ENCODE measurements at places on chromosomes 5 and 9.

DNA sequence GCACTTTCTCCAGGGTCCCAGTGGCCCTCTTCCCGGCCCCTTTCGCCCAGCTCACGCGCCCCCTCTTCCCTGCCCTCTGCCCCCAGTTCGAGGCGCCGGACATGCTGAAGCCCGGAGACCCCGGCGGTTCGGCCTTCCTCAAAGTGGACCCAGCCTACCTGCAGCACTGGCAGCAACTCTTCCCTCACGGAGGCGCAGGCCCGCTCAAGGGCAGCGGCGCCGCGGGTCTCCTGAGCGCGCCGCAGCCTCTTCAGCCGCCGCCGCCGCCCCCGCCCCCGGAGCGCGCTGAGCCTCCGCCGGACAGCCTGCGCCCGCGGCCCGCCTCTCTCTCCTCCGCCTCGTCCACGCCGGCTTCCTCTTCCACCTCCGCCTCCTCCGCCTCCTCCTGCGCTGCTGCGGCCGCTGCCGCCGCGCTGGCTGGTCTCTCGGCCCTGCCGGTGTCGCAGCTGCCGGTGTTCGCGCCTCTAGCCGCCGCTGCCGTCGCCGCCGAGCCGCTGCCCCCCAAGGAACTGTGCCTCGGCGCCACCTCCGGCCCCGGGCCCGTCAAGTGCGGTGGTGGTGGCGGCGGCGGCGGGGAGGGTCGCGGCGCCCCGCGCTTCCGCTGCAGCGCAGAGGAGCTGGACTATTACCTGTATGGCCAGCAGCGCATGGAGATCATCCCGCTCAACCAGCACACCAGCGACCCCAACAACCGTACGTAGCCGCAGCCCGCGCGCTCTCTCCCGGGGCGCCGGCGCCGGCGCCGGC is 1.0 kb downstream of the PRDM6 start:
- DNase-seq: peak; percentile 66

GRCh38 chr9:94758880-94759279 is 32.4 kb downstream of the AOPEP start:
- DNase-seq: no peak

DNA sequence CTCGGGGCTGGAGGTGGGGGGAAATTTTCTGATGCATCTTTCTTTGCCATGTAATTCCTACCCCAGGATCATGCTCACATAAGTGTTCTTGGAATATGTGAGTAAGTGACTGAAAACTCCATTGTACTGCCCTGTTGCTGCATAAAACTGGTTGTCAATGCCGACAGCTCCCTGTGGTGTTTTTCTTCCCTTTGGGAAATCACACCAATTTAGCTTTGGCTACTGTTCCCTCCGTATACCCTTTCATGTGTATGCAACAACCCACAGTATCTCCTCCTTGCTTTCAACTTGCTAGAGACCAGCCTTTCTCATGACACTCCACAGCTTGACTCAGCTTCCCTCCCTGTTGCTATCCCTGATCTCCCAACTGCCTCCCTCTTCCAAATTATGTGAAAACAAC is 240.6 kb downstream of the TRIM32 start:
- no peak for DNase-seq

- DNase-seq: no peak
Observed at GRCh38 chr9:73269430-73270101, 117.9 kb downstream of the ANXA1 start.

DNA sequence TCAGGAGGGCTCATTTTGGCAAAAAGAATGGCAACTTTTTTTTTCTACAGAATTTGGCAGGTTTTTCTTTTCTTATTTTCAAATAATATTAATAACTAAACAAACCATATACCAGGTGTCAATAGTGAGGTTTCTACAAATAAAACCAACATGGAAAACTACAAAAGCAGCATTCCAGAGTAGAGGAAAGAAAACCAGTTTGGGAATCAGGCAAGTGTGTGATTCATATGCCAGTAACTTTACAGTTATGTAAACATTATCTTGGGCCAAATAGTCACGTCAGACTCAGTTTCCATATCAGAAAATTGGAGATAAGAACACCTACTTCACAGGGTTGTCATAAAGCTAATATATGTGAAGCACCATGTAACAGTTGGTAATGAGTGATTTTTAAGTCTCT is 51.7 kb downstream of the FBXW11 start:
- DNase-seq: no peak

- DNase-seq: no peak
Observed at GRCh38 chr9:127066060-127066850, 56.2 kb downstream of the ANGPTL2 start.

DNA sequence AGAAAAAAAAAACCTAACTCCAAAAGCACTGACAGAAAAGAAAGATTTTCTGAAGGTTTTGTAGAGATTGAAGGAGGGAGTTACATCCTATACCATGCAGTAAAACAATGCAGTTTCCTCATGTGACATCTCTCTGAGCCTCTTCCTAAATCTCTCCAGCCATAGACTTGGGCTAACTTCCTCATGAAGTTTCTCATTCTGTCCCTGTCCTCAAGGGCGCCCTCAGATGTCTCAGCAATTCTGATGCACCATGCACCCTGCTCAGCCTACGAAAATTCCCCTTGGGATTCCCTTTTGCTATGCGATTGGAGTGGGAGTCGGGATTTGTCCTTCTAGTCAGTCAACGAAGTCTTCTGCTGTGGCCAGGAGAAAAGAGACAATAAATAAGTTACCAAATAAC is 68.9 kb downstream of the FAT2 start:
- DNase-seq: no peak

DNA sequence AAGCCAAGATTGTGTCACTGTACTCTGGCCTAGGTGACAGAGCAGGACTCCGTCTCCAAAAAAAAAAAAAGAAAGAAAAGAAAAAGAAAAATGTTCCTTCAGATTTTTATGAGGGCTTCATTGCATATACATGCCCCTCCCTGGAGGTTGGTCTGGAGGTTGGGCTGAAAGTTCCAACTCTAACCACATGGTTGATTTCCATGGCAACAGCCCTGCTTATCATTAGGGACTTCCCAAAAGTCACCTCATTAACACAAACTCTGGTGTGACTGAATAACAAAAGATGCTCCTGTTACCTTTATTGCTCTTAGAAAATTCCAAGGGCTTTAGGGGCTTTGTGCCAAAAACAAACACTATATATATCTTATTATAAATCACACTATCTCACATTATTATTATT is 113.8 kb downstream of the TMC1 start:
- DNase-seq: no peak

GRCh38 chr5:66959653-66960052 is 236.9 kb downstream of the CD180 start:
- DNase-seq: no peak

DNA sequence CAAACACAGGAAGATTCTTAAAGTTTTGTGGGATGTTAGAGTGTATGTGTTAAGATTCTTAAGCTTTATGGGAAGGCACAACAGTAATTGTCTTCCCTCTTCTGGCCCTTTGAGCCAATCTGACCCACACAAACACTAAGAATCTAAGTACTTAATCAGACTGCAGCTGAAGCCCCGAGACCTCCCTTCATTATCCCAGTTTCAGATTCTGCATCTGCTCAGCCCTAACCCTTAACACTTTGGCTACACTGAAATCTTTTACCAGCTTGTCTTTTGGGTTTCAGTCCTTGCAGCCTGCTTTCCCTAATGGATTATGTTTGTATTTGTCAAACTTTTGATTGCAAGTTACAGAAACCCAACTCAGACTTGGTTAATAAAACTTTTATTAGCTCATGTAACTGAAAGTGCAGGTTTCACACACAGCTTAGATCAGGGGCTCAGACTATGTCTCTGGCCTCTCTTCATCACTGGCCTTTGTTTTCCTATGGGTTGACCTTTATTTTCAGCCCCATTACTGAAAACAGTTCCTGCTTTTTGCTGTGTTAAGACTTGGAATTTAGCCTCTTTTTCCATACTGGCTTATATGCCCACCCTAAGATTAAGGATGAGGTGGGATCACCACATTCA is 71.5 kb downstream of the COX7C start:
- DNase-seq: no peak

DNA sequence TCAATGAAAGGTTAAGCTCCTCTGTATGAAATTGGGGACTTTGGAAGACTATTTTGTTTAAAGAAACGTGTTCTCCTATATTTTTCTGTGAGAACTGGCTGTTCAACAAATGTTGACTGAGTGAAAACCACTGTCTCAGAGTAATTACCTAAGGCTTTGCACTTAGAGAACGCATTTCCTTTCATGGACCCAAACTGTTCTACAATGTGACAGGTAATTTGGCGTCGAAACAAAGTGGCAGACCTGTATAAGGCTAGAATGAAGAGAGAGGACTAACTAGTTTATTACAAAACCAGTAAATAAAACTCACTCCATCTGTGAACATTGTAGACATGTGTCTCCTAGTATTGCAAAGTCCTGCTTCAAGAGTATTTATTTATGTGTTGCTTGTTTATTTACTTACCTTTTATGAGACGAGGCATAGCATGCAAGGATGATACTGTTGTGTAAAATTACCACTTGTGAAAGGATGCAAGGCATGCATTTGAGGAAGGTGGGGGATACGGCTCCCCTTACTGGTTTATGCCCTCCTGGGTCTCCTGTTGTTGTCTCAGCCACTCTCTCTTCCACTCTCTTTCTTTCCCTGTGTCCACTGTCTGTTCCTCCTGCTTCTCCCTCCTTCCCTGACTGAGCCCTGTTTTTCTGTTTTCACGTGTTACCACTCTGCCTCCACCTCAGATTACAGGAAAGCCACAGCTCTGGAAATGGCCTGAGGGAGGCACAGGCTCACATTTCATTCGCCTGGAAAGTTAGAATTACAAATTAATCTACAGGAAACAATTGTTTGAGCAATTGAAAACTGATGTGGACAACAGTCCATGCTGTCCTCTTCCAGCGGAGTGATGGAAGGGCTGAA is 444.0 kb upstream of the ZNF608 start:
- DNase-seq: no peak

- peak; percentile 42 for DNase-seq
Observed at GRCh38 chr5:86917117-86917579, 299.4 kb downstream of the COX7C start.

GRCh38 chr5:151126199-151126645 is 31.4 kb downstream of the ANXA6 start:
- DNase-seq: peak; percentile 82

DNA sequence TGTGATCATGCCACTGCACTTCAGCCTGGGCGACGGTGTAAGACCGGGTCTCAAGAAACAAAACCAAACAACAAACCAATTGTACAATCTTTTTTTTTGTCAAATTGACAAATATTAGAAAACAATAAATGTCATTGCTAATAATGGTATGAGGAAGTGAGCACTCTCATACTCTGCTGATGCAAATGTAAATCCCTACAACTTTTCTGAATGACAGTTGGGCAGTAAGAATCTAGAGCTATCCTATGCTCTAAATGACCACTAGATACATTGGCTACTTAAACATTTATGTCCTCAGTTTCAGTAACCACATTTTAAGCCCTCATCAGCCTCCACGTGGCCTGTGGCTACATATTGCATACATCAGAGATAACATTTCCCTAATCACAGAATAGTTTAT is 256.2 kb downstream of the FER start:
- DNase-seq: no peak

- DNase-seq: no peak
Observed at GRCh38 chr5:36392186-36392585, 90.5 kb upstream of the RANBP3L start.

GRCh38 chr9:85742597-85742936 is 813 bp upstream of the AGTPBP1 start:
- DNase-seq: no peak

- no peak for DNase-seq
Observed at GRCh38 chr5:59449905-59450644, 443.5 kb downstream of the PDE4D start.

GRCh38 chr5:179195561-179196404 is 135.6 kb downstream of the ZNF354C start:
- peak; percentile 49 for DNase-seq

DNA sequence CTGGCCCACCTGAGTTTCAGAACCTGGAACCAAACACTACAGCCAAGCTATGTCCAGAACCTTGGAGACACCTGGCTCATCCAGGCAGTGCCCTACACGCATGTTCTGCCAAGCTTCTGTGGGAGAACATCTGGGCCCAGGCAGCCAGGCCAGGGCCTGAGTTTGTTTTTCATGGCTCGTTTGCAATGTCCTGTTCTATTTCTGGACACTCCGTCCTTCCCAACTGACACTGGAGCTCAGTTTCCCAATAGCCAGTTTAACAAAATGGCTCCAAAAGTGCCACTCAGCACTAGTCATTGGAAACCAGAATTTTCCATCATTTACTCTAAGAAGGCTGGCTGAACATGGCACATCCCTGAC is 38.6 kb downstream of the SH3RF2 start:
- no peak for DNase-seq

DNA sequence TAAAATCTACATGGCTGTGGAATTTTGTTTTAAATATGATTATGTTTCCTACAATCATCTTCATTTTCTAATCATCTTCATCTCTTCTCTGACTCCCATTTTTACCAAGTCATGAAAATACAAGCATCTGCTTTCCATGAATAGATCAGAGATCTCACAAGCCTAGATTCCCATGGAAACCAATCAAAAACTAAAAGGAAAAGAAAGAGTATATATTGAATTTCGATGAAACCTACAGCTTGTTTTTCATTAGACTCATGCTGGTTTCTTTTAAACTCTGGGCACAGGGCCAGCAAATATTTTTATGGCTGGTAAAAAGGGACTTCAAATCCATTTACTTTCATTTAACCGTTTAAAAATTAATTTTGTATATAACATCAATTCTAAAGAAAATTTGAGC is 51.2 kb downstream of the INVS start:
- DNase-seq: no peak

DNA sequence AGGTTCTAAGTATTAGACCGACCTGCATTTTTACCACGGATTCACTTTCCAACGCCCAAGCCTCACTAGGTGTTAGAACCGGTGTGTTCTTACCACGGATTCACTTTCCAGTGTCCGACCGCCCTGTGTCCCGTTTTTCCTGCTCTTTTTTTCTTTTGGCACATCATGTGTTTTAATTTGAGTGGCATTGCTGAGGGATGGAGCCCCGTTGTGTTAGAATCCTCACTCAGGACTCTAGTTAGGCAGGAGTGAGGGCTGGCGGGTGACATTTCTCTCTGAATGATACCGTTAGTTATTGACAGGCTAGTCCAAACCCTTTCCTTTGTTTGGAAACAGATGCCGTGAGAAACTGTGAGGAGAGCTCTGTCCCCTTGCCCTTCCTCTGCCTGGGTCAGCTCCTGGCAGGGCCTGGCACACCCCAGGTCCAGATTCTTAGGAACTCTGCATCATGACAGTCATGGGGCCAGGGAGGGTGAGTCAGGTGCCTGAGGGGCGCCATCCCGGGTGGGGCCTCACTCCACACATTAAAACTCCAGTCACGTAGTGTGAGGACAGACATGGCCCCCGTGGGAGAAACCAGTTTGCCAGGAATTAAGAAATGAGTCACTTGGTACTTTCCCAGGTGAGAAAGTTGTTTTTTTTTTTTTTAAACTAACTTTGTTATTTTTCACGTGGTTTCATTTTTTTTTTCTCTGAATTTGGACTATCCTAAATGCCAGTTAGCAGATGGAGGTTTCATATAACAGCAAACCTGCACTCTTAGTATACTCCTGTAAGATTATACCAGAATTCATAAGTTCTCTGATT is 15.8 kb downstream of the EXOC3 start:
- DNase-seq: peak; percentile 16

All from right forelimb (tissue), 1 donor.